Activated CD8-positive, alpha-beta memory T cell treated with anti-CD3 and anti-CD28 coated beads for 1 hour (primary cell): ENCODE measurements at places on chromosomes 7 and 10.

GRCh38 chr10:68202960-68203353 lies 29.0 kb downstream of the ATOH7 start:
- DNase-seq: no peak

- DNase-seq: no peak
Measured at GRCh38 chr10:49139846-49140195, 6.0 kb upstream of the FAM170B start.

GRCh38 chr7:130356876-130357611 lies 12.4 kb downstream of the CPA5 start:
- DNase-seq: no peak

GRCh38 chr7:125506331-125506730 lies 576.7 kb upstream of the POT1 start:
- DNase-seq: no peak
